ENCODE measurements at places on chromosomes 13 and 19. TPM values are rescaled to one million over a fixed set of nuclear protein-coding genes. Genes with fewer than 3 reads are reported as not detected.

Gene CEBPA
- polyA plus RNA-seq = 7.0 TPM

Gene SOHLH2
- polyA plus RNA-seq = 2.6 TPM

Gene CKAP2
- polyA plus RNA-seq = 48.3 TPM

Gene IQCN
- 7.2 TPM for polyA plus RNA-seq

Gene SPTBN4
- polyA plus RNA-seq = 1.5 TPM

Gene ZIC5
- 0.05 TPM for polyA plus RNA-seq

Gene UBL3
- polyA plus RNA-seq = 37.1 TPM

DNA sequence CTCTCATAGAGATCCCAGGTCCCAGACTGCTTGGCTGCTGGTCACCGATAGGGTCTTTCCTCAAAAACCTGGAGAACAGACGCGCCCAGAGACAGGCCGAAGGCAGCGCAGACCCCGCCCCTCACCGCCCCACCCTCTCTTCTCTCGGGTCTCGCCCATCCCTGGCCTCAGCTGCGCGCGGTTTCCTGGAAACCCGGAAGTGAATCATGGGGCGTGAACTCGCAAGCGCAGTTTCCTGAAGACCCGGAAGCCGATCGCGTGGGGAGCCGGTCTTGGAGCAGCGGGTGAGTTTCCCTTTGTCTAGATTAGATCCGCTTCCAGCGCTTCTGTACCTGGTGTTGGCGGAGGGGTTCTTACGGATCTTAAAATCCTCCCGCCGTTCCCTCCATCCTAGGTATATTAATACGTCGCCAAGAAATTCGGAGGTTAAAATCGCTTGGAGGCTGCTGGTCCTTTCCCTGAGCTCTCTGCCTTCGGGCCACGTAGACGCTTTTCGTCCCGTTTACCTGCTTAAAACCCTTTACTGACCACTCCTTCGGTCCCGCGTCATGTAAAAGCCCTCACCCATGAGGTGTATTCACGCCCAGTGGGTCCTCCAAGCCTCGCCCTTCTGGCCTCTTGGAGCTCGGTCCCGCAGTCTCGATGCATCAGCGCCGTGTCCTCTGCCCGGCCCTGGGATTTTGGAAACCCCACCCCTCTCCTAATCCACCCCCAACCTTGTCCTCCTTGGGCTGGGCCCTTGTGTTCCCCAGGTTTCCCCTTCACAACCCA is at the start of gene ZNF578:
Gene ZNF578, plus strand, starts transcription at position 230 of the 771 bp plus-strand sequence. CDS start 48,293 bp downstream, outside the sequence.
- peak; percentile 73 for DNase-seq

GRCh38 chr19:28456252-28456651 is 756.7 kb downstream of the UQCRFS1 start:
- no peak for DNase-seq

GRCh38 chr13:94667190-94667589 is 45.2 kb downstream of the SOX21 start:
- DNase-seq = no peak

DNA sequence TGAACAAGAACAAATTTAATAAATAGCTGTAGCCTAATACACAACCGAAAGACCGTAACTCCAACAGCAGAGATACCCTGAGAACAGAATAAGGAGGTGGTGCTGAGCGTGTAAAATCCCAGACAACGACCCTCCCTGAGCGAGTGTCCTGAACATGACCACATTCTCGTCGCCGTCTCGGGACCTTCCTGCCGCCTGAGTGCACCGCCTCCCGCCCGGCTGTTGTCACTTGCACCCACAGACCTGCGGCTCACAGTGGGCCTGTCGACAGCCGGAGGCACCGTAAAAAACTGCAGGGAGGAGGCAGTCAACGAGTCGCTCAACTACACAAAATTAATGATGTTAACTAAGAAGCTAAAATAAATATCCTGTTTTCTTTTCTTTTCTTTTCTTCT is 35.8 kb upstream of the GRTP1 start:
- no peak for DNase-seq

DNA sequence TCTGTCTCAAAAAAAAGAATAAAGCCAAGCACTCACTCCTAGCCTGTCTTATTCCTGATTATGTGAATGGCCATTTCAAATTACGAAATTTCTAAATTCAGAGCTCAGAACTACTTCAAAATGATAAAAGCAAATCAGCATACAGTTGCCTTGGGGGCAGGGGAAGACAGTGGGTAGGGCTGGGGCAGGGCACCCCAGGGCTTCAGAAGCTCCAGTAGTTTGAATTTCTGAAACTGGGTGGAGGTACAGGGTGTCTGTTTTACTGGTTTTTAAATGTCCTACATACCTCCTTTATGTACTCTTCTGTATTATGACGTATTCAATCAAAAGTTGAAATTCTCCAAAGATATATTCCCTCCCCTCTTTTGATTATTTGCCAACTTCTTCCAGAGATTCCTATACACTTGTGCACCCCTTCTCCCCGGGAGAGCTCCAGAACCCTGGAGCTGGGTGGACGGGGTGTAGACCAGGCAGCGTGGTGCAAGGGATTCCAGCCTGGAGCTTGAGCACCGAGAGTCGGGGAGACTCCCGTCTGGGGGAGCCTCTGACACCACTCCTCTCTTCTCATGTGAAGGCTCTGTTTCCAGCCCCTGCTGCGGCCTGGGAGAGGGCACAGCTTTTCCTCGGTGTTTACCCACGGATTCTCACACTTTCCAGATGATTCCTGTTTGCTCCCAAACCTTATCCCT is 84.7 kb upstream of the GPR183 start:
- DNase-seq = no peak

DNA sequence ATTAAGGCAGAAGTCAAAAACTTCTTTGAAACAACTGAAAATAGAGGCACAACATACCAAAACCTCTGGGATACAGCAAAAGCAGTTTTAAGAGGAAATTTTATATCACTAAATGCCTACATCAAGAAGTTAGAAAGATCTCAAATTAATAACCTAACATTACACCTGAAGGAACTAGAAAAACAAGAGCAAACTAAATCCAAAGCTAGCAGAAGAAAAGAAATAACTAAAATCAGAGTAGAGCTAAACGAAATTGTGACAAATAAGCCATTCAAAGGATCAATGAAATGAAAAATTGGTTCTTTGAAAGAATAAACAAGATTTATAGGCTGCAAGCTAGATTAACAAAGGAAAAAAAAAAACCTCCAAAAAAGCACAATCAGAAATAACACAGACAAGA is 2.5 kb upstream of the GPR42 start:
- no peak for DNase-seq

- no peak for DNase-seq
Observed at GRCh38 chr13:61880578-61881283, 465.1 kb upstream of the PCDH20 start.

GRCh38 chr13:113508521-113509254 is 18.2 kb upstream of the DCUN1D2 start:
- no peak for DNase-seq

- DNase-seq = no peak
Observed at GRCh38 chr19:1312767-1313694, 27.4 kb downstream of the EFNA2 start.

GRCh38 chr13:102392481-102393209 is 9.2 kb downstream of the FGF14 start:
- no peak for DNase-seq

DNA sequence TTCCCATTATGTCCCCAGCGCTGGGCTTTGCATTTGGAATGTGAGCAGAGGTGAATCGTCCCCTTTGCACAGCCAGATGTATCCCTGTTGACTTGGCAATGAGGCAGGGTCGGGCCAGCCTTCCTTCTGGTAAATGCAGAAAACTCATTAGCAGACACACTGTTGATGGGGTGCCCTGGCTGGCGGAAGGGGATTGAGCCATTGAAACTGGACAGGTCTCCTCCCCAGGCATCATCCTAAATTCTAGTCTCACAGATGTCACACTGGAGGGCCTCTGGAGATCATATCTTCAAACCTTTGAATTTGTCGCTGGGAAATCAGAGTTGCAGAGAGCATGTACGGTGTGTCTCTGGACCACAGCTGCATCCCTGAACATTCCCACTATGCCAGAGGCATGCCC is 219.5 kb upstream of the TSHZ3 start:
- no peak for DNase-seq

GRCh38 chr19:2273356-2274184 is 8.4 kb downstream of the PEAK3 start:
- DNase-seq = no peak

DNA sequence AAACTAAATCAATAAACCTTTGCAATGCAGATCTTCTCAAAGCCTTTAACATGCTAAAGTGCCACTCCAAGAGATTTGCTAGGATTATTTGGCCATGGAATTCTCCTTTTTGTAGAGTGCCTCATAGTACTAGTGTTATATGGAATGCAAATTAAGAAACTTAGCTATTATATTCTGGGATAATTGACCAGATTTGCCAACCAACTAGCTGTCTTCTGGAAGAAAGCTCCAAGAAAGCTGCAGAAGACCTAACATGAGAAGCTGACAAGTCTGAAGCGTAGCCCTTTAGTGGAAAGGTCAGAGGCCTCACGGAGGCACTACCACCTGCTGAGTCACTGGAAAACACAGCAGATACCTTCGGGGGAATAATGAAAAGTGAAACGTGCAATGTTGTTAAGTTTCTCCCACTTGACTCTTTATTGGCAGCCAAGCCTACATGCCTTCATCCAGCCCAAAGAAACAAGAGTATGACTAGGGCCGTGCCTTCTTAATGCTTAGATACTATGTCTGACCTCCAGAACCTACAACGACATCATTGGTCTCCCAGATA is 29.8 kb upstream of the KATNAL1 start:
- no peak for DNase-seq

GRCh38 chr19:5006201-5006600 is 37.3 kb downstream of the KDM4B start:
- no peak for DNase-seq

GRCh38 chr19:2744113-2744512 is 4.3 kb upstream of the SLC39A3 start:
- DNase-seq = no peak

DNA sequence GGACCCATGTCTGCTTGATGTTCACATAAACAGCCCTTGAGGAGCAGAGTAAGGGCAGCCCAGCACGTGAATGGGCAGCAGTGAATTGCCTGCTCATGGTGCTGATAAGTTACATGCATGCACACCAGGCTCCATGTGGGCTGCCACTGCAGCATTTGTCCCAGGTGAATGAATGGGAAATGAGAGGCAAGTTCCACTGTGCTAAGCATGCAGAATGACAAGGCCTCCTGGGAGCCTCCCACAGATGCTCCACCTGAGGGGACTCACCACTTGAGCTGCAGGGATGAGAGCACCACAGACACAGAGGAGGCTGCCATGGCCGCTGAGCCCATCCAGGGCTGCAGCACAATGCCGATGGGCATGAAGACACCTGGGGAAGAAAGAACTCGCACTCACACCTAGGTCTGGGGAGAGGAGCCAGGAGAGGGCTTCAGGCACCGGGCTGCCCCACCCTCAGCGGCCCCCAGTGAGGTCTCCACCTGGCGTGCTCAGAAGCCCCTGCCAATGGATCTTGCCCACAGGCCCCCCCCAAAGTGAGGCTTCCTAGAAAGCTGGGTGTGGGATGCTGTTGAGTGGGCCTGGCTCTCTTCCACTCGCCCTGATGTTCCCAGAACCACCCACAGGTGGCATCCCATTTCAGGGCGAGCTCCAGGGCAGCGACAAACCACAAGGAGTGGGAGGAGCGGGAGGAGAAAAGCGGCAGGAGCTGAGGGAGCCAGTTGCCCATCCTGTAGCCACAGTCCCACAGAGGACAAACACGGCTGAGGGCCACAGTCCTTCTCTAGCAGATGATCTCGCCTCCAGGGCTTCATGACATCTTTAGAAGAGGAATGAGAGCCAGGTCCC is 73.8 kb downstream of the CCDC70 start:
- DNase-seq = no peak

- no peak for DNase-seq
Observed at GRCh38 chr19:40642757-40643305, 41.7 kb downstream of the LTBP4 start.

DNA sequence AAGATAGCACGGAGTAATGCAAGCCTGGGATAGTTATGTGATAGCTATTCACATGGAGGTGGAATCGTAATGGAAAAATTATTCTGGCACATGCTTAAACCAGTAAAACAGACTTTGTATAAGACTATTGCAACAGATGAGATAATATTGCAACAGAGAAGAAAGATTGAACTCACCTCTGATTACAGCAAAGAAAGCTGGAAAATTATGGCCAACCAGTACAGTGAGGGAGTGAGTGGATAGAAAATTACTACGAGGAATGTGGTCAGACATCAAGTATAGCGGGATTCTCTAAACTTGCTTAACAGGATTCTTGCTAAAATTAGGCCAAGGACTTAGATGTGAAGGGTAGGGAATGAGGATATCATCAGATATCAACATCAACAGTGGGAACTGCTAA is 397.6 kb upstream of the KLHL1 start:
- no peak for DNase-seq

DNA sequence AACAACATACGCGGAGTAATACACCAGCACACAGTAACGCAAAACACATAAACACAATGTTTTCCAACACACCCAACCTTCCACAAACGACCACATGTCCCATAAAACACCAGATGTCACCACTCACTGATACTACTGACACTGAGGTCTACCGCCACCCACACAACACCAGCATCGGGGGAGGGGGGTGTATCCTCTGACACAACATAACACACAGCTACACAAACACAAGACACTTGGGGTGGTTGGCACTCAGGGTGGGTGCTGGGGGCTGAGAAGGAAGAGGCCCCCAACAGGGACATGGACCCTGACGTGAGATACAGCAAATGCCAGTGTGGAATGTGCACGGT is 1.5 kb upstream of the KCNN4 start:
- DNase-seq = no peak

GRCh38 chr13:110266983-110267382 is 40.0 kb downstream of the COL4A1 start:
- no peak for DNase-seq

DNA sequence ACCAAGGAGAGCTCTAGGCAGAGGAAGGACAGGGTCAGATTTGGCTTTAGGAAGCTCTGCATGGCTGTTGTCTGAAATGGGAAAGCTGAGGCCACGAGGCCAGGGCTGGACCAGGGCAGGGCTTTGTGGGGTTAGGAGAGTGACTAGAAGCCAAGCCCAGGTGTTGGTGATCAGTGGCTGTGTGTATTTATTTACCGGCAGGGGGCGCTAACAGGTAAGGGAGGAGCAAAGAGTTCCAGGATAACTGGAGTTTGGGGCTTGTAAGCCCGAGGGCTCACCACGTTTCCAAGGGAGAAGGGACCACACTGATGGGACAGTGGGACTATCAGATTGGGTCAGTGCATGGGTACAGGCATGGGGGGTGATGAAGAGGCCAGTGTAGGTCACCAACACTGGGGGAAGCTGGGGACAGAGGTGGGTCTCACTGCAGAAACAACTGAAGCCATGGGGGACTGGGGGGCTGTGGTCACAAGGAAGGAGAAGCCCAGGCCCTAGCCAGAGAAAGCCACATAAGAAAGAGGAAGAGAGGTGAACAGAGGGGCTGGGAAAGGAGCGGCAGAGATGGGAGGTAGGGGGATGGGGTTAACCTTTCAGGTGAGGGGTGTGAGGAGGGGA is 3.9 kb downstream of the TMEM147 start:
- peak; percentile 38 for DNase-seq

- no peak for DNase-seq
Observed at GRCh38 chr13:110964229-110965037, 49.6 kb upstream of the ANKRD10 start.

All from renal cortex interstitium (tissue), 15 donors.